ENCODE measurements at places on chromosomes 4 and X.

DNA sequence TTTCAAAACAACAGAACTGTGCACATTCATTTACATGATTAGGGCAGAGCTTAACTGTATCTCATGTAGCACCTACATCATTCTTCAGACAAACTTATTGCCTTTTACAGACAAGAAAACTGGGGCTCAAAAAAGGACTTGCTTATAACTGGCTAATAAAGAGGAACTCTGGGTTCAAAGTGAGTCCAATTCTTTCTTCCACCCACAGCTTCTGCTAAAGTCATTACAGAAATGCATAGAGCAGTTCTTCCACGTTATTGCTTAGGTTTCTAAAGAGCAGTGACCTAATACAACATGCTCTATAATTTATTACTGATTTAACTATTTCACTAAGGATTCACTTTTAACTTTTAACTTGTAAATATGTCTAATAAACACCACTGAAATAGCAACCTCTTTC lies 60.6 kb downstream of the ELOVL6 start:
- no peak for DNase-seq

DNA sequence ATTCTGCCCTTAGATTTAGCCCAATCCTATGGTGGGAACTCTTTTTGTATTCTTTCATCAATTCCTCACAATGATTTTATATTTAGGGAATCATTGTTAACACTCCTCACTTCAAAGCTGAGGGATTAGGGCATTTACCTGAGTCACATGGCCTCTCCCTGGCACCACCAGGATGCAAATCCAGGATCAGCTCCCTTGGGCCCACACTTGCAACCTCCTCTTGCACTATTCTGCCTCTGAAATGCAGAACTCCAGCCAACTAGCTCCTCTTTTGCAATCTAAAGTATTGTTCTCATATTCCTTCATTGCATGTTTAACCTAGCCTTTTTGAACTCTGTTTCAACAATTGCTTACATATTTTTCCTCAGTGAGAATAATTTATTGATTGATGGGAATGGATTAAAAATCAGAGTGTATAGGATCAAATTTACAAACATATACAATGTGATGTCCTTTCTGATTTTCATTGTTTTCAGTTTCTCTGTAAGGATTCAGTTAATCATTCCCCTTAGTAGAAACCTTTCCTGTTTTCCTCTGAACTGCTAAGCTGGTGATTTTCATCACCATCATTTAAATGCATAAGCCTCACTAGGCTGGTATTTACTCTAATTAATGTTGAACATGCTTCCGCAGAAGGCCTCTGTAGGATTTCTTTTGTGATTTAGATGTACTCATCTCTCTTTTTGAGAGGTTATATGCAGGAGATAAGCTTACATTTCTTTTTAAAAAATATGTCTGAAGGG lies 3.3 kb upstream of the RELL1 start:
- DNase-seq, result no peak

GRCh38 chrX:39133971-39134370 lies 332.7 kb downstream of the MID1IP1 start:
- DNase-seq, result peak; percentile 29

DNA sequence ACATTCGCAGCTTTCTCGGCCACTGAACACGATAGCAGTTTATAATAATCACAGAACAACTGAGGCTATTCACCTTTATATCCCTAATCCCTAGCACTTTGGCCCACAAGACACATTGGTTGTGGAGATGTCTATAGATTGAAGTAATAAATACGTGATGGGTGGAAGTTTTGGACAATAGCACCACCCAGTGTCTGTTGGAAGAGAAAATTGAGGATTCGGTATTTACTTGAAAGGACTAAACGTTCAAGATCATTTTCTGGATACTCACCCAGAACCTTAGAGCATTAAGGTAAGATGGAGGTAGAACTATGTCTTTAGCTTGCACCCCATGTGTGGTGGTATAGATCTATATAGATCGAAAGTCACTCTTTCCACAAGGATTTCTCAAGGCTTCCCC lies 787 bp upstream of the TMSB15A start:
- DNase-seq, result peak; percentile 26

DNA sequence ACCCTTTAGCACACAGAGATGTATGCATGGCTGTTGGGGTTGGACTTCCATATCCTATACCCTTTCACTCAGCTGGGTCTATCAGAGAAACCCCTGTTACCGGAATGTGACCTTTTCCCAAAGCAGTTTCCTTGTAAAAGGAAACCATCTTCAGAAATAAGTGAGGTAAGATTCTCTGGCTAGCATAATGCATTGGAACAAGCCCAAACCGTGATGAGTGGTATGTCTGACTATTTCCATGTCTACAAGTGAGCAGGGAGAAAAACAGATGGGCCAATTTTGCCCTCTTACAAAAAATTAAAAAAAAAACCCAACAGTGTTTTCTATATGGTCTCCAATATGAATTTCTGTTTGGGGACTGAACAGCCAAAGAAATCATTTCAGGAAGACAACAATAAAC lies 283.9 kb downstream of the SMARCA1 start:
- DNase-seq, result no peak

DNA sequence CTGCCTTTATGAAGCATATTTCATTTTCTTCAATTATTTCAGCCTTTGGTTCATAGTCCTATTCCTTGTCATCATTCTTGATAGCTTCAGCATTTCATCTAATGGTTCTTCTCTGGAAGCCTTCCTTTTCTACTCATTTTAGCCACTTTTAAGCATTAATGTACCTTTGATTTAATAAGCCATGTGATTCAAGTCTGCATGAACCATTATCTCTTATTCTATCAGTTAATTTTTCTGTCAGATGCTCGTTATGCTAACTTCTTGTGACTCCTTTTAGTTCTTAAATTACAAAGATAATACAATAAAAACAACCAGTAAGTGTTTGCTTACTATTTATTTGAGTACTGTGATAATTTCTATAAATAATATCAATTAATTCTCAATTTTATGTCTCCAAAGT lies 210.1 kb upstream of the MAB21L2 start:
- DNase-seq, result no peak

DNA sequence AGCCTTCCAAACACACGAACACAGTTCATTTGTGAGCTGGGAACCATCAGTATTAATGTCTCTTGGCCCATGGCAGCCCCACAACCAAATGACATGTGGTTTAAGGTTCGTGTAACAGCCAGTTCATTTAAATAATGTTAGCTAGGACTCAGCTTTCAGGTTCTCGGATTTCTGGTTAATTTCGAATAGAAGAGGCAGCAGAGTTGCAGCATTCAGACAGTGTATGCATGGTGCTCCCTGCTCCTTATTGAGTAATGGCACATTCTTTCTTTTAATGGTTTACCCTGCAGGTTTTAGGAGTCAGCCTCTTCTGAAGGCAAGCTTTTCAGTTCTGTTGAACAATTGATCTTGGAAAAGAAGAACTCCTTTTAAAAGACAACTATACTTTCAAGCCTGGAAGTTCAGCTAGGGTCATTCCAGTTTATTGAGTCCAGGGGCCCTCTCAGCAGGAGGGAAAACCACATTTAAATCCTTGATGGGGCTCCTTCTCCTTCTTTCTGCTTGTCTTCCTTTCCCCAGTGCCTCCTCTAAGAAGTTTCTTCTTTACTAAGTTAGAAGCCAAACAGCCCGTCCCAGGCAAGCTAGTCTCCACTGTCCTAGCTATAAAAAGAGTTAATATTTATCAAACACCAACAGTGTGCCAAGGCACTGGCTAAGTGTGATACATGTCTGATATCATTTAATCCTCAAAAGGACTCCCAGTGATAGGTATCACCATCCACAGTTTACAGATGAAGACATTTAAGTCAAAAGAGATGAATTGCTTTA lies 5.0 kb upstream of the RNF175 start:
- DNase-seq, result no peak

All from NCI-H2081 (cell line).